ENCODE measurements at places on chromosomes 12 and 14.

GRCh38 chr12:51323317-51323960 is 535 bp downstream of the BIN2 start:
- DNase-seq: no peak

DNA sequence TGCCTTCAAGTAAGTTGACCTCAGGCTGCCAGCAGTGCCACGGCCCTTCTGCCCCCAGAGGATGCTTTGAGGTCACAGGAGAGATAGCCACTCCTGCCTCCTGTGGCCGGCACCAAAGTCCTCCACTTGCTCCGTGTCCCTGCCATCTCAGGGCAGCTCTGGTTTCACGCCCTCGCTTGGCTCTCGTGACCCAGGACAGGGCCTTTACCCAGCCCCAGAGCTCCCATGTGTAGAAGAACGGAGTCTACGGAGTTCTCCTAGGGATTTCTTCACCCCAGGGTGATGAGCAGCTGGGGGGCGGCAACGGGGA is 178.1 kb downstream of the ADGRD1 start:
- no peak for DNase-seq

- DNase-seq: no peak
Measured at GRCh38 chr14:97010491-97011160, 213.4 kb downstream of the VRK1 start.

GRCh38 chr12:52231305-52232202 is 1.5 kb upstream of the KRT7 start:
- DNase-seq: no peak

DNA sequence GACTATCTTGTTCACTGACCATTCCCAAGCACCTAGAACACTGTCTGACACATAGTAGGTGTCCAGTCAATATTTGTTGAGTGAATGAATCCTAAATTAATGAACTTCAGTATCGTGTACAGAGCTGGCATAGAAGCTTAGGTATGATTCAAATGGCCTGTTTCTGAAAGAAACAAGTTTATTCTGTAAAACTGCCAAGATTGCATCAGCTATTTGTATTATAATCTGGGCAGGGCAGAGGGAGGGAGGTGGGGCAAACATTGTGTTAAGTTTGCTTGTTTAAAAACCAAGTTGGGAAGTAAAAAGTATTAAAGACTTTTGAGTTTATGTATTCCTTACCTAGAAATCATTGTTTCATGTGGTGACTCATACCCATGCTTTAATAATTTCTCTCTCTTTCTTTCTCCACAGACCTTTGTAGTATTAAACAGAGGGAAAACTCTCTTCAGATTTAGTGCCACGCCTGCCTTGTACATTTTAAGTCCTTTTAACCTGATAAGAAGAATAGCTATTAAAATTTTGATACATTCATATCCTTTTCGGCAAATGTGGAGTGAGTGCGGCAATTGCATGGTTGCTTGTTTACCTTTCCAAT is 92.8 kb downstream of the SCN8A start:
- no peak for DNase-seq

- DNase-seq: no peak
Measured at GRCh38 chr14:75711796-75712211, 50.8 kb downstream of the TTLL5 start.

GRCh38 chr12:32302218-32303173 is 96.9 kb upstream of the FGD4 start:
- peak; percentile 17 for DNase-seq

- no peak for DNase-seq
Measured at GRCh38 chr14:77158175-77158881, 16.7 kb upstream of the ZDHHC22 start.

DNA sequence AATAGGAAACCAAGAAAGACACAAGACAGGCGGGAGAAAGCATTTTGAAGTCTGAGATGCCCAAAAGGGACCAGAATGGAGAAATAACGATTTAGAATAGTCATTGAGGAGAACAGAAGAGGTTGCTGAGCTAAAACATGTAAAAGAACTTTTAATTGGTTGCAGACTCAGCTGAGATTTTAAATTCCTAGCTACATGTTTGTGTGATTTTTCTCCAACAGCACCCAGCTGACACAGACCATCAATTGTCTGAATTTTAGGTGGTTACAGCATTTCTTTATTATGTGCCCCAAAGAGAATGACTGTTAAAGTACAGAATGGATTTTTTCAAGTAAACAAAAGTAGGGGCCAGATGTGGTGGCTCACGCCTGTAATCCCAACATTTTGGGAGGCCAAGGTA is 50.3 kb downstream of the BAZ1A start:
- DNase-seq: no peak

DNA sequence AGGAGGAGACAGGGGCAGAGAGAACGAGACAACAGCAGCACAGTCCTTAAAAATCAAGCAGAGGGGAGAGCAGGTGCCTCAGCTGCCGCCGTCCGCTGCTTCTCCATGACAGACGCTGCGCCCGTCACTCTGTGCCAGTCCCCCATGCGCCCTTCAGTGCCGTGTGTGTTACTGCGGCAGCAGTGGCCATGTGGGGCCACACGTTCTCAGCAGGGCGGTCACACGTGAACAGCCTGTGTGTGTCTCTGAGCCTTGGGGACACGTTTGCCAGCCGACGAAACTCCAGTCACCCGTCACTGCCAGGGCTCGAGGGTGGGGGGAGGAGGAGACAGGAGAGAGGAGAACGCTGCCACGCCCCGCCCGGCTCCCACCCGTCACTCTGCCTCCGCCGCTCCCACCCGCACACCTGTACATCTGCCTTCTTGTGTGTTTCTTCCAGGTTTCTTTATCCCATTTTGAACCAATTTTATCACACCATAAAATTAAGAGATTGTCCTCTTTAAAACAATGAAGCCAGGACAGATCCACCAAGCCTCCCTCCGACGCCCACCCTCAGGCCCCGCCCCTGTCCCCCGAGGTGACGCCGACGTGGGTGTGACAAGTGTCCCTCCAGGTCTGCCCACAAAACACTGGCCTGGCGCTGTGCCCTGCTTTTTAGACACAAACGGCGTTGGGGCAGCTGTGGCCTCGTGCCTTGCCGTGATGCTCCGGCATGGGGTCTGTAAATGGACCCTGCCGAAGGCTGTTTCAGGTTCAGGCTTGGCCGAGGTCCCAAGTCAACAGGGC is 58.2 kb downstream of the GALNT9 start:
- no peak for DNase-seq

DNA sequence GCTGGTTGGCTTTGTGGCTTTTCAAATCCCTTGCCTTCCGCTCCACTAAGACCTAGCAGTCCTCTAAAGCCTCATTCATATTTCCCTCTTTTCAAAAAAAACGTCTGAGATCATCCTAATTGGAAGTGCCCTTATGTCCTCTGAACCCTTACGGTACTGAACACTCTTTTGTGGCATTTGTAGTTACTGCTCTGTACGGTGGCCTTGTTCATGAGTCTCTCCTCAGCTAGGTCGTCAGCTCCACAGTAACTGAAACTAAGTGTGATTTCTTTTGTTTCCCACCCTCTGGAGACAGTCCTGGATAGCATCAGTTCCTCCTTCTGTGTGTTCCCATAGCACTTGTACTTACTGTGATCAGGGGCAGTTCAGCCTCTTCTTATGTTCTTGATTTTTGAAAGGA is 49.7 kb downstream of the DAAM1 start:
- DNase-seq: peak; percentile 15

- no peak for DNase-seq
Measured at GRCh38 chr14:38310420-38310995, 54.6 kb upstream of the CLEC14A start.

- DNase-seq: no peak
Measured at GRCh38 chr12:24133384-24133783, 183.9 kb upstream of the SOX5 start.

DNA sequence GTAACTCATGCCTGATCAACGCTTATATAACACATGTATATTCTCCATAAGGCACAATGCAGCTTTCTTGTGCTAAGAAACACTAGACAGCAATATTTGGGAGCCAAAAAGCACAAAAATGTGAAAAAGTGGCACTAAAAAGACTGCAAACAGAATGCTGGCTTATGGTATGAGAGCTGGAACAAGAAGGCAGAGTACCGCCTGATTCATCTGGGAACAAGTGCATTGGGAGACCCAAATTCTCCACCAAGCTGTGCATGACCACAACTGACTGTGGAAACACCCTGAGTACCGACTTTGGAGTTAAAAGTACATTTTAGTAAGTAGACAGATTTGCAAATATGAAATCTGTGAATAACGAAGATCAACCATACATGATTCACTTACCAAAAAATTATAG is 25.1 kb downstream of the E2F7 start:
- DNase-seq: no peak

GRCh38 chr12:23954332-23954731 is 4.9 kb upstream of the SOX5 start:
- peak; percentile 4 for DNase-seq

DNA sequence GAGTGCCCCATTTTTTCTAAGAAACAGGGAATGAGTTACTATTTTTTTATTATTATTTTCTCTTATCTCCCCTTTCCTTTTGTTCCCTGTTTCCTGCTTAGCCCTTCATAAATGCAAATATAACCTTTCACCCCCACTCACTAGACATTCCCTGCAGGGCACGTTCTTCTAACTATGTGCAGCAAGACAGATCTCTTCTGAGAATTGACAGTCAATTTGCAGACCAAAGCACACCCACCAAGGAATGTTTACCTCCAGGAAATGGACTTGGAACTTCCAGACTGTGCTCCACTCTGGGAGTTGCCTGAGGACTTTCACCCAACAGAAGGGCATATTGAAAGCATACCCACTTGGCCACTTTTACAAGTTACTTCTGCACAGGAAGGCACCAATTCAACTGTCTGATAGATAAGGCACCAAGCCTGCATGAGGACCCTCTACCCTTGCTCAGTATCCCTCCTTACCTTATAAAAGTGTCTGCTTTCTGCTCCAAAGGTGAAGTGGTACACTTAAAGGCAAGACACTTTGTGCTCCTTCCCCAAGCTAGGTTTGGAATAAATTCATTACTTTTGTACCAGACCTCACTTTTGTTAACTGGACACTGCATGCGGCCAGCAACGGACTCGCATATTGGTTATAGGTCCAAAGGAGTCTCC is 6.5 kb downstream of the TAS2R19 start:
- DNase-seq: no peak

Measured in suppressor macrophage treated with lipopolysaccharide for 4 hours (primary cell).